Stimulated activated CD4-positive, alpha-beta T cell treated with anti-CD3 and anti-CD28 coated beads, Interleukin-1b, Interleukin-23, amount 100 ng/mL, for 4 hours (primary cell): ENCODE measurements at places on chromosomes 2 and 18.

DNA sequence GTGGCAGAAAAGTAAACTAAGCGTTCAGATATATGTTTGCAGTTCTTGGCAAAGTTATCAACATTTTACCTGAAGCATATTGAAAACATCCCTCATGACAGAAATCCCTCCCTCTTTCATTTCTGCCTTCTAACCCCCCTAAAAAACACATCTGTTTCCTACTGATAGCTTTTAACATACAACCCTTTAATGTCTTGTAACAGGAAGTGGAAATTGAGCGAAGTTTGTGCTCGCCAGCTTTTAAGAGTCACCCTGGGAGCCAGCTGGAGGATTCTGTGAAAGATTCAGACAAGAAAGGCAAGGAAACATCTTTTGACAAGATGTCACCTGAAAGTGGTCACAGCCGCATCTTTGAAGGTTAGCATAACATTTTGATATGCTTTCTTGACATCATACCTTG, 247.4 kb downstream of the XIRP2 start:
- DNase-seq, result no peak

DNA sequence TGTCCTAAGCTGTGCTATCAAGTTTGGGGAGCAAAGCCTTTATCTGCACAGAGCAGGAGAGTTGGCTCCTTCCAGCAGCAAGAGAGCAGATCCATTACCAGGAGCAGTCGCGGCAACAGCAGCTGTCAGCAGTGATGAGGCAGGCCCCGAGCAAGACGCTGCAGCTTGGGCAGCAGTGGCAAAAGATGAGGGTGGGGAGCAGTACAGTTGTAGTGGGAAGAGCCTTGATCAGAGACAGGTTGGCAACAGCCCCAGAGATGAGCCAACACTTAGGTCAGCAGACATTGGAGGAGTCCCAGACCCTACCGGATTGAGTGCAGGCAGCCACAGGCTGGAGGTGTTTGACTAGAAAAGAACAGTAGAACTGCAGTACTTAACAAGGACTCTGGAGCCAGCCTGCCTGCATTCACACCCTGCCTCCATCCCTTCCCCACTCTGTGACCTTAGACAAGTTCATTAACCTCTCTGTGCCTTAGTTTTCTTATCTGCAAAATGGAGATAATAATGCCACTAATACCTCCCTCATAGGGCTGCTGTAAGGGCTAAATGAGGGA, 117.1 kb upstream of the SERTAD2 start:
- no peak for DNase-seq

GRCh38 chr2:203344667-203345066, 16.5 kb downstream of the ABI2 start:
- DNase-seq, result no peak

GRCh38 chr2:144718376-144718775, 198.5 kb upstream of the ZEB2 start:
- no peak for DNase-seq

DNA sequence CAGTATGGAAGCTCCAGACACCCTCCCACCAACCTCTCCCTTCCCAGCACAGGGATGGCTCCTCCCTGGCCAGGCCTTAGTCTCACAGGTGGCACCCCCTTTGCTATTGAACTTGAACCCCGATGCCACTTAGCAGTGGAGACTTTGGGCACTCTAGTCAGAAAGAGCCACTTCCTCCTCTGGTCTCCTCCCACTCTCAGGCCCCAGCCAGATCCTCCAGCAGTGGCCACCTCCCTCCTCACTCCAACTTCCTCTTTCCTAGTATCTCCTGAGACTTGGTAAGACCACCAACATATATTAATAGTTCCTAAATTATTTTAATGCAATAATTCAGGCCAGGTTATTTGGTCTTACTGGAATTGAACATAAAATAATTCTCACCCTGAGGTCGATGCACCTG, 437.2 kb upstream of the ID2 start:
- no peak for DNase-seq

DNA sequence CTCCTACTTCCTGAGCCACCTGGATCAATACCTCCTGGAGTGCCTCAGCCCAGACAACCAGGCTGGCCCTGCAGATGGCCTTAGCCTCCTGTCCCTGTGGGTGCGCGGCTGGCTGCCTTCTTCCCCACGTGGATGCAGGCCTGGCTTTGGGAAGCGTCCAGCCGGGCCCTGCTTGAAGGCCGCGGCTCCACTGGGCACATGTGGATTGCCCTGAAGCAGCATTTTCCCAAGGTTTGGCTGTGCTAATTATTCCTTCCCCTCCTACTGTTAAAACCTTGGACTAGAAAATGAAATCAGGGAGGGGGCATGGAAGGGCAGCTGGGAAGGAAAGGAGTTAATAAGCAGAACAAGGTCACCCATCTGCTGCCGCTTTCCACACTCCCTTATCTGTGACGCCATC, 143.0 kb upstream of the GATA6 start:
- DNase-seq, result no peak

- no peak for DNase-seq
Observed at GRCh38 chr2:20509301-20509769, 62.5 kb downstream of the RHOB start.

GRCh38 chr2:206856513-206856912, 82.8 kb upstream of the CPO start:
- DNase-seq, result no peak

DNA sequence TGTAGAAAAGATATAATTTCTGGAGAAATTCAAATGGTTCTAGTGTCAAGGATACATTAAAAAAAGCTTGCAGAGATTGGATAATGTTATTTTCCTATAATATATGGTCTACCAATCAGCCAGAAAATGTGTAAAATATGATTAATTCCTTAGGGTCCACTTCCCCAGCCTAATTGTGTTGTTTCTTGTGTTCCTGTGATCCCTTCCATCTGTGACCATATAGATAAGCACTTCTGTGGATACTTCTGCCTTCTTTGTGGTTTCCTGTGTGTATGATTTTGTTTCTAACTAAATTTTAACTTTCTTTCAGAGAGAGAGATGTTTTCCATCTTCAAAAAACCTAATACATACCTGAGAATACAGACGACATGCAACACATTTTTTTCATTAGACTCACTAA, 367.1 kb upstream of the PIK3C3 start:
- no peak for DNase-seq

GRCh38 chr18:46424898-46425297, 232.1 kb downstream of the LOXHD1 start:
- DNase-seq, result no peak

DNA sequence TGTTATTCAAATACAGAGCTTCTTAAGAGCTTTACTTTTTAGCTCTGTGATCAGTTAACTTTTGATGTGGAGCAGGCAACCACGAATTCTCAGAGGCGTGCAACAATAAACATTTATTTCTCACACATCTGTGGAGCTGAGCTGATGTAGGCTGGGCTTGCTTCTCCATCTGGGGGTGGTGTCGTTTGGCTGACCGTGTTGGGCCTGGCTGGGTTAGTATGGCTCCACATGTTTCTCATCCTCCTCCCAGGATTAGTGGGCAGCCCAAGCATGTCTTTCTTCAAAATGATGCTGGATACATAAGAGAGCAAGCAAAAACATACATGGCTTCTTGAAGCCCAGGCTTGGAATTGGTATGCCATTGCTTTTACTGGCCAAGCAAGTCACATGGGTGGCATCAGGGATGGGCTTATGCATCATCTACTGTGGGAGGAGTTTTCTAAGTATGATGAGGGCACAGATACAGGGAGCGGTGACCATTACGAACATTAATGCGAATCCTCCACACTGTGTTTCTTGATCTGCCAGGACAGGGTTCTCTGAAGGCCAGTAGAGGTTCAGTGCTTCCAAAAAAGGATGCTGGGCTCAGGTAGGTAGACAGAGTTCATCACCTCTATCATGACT, 157.0 kb upstream of the TNP1 start:
- DNase-seq, result no peak

GRCh38 chr18:67672716-67673115, 156.2 kb upstream of the DSEL start:
- DNase-seq, result no peak

DNA sequence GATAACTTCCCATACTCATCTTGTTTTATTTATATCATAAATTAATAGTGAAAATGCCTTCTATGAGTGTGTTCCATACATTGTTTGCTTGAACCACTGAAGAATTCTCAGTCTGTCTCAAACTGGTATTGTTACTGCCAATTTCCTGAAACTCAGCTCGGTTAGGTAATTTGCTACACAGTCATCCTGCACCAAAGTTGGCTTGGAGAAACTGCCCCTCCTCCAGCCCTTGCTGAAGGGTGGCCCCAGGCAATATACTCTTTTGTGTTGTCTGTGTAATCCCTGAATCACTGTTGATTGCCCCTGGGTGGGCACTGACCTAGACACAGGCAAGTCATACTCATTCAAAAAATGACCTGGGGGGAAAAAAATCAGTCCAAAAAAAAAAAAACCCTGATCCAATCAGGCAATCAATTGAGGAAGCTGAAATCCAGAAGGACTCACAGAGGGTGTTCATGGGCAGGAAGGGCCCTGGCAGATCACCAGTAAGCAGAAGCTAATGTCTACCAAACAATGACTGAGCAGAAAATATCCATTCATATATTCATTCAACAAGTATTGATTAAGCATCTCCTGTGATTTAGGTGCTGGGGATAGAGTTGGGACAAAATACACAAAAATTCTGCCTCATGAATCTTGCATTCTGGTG, 3.8 kb upstream of the SESTD1 start:
- DNase-seq, result no peak

- DNase-seq, result no peak
Observed at GRCh38 chr2:64338910-64339500, 115.0 kb upstream of the LGALSL start.

DNA sequence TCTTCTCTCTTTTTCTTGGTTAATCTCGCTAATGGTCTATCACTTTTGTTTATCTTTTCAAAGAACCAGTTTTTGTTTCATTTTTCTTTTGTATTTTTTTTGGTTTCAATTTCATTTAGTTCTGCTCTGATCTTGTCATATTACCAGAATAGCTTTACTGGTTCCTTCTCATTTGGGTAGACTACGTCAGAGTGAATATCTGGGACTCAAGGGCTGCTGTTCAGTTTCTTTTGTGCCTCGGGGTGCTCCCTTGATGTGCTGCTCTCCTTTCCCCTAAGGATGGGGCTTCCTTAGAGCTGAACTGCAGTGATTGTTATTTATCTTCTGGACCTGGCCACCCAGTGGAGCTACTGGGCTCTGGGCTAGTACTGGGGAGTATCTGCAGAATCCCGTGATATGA, 29.4 kb upstream of the IL1RN start:
- DNase-seq, result no peak
